ENCODE measurements at places on chromosomes 2 and 18. TPM values are rescaled to one million over a fixed set of nuclear protein-coding genes. Genes with fewer than 3 reads are reported as not detected.

- DNase-seq = no peak
Measured at GRCh38 chr2:143842836-143843235, 677.1 kb downstream of the ZEB2 start.

DNA sequence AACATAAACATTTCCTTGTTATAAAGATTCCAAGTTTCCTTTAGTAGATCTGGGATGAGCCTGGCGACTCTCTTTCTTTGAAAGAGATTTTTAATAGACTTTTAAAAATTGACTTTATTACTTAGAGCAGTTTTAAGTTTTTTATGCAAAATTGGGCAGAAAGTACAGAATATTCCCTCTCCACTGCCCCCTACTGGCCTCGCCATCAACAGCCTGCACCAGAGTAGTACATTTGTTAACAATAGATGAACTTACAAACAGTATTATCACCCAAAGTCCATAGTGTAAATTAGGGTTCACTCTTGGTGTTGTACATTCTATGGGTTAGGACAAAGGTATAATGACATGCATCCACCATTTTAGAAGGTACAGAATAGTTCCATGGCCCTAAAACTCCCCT, 3.9 kb downstream of the MAP3K19 start:
- DNase-seq = no peak

- no peak for DNase-seq
Measured at GRCh38 chr2:124161542-124161941, 136.5 kb downstream of the CNTNAP5 start.

- DNase-seq = no peak
Measured at GRCh38 chr2:227674485-227674884, 7.9 kb downstream of the SCYGR5 start.

GRCh38 chr2:148875387-148876051, 492 bp downstream of the KIF5C start:
- DNase-seq = peak; percentile 64

- DNase-seq = no peak
Measured at GRCh38 chr2:13015532-13016320, 299.0 kb downstream of the TRIB2 start.

DNA sequence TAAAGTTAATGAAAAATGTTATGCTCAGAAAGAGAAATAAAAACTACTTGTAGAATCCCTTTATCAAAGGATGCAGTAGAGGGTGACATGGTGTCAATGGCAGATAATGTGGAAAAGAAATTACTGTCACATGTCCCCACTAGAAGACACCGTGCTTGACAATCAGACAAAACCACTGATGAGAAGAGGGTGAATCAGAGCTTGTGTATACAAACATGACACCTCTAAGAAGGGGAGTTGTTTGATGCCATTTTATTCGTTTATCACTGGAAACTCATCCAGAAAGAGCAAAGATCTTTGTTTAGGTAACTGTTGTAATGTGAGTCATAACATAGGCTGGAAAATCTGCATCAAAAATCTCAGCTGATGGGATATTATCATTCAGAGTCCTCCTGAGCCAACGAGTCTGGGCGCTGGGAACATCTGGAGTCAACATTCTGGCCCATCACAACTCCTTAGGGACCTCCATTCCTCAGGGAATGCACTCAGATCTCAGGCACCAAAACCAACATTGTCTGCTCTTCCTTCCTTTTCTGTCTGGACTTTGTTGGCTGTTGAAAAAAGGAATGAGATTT, 49.5 kb upstream of the RAB12 start:
- DNase-seq = no peak

DNA sequence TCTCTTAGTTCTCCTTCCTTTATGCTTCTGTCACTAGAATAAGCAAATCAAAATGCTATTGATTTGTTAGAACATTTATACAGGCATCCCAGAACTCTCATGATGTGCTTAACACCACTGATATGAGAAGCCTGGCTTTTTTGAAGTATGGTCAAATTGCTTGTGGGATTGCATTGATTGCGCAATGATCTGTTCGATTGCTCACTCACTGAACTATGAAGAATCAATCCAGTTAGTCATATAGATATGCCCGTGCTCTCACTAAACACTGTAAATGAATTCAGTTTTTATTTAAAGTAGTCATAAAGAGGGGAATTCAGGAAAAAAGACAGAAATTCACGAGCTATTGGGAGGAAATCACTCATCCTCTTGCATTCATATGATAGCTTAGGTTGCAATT, 1237.8 kb downstream of the SUCLG1 start:
- DNase-seq = no peak

- DNase-seq = no peak
Measured at GRCh38 chr2:237693291-237693994, 66.1 kb downstream of the LRRFIP1 start.

The CYP27C1 gene
- 12.4 TPM for polyA plus RNA-seq

DNA sequence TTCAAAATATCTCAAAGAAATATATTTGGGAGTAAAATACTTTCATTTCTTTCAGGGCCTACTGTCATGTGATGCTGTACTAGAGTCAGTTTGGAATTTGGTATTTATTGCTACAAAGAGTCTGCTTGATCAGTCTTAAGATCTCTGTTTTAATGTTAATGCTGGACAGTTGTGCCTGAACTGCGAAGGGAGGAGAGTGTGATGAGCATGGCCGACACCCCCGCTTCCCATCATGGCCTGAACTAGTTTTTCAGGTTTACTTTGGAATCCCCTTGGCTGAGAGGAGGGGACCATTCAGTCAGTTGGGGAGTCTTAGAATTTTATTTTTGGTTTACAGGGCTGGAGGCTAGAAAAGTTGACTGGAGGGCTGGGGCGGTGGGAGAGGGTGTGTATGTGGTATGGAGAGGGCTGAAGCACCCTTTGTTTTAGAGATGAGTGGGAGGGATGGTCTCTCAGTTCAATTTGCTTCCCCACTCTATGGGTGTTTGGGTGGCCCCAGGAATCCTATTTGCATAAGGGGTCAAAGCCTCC, 20.9 kb upstream of the TEX44 start:
- no peak for DNase-seq

- peak; percentile 78 for DNase-seq
Measured at GRCh38 chr2:132584976-132585817, 84.8 kb downstream of the LYPD1 start.

The FLACC1 gene
- 5.0 TPM for polyA plus RNA-seq

The NEU4 gene
- 0.43 TPM for polyA plus RNA-seq

GRCh38 chr2:20431772-20432171, 15.1 kb upstream of the RHOB start:
- DNase-seq = no peak

DNA sequence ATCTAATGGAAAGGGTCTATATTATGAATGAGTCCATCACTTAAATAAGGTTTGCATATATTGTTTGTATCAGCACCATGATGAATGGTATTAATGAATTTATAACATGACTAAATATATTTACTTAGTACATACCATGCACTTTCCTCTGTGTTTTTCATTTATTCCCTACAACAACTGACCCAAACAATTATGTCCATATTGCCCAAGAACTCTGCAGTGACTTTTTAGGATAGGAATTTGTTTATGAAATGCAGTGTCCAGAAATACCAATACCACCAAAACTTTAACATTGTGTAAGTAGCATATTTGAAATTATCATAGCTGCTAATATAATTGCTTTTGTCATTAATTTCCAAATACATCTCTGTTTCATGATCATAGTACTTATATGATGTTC, 119.7 kb downstream of the WDR7 start:
- DNase-seq = no peak

- no peak for DNase-seq
Measured at GRCh38 chr18:22844190-22844589, 88.9 kb upstream of the RBBP8 start.

DNA sequence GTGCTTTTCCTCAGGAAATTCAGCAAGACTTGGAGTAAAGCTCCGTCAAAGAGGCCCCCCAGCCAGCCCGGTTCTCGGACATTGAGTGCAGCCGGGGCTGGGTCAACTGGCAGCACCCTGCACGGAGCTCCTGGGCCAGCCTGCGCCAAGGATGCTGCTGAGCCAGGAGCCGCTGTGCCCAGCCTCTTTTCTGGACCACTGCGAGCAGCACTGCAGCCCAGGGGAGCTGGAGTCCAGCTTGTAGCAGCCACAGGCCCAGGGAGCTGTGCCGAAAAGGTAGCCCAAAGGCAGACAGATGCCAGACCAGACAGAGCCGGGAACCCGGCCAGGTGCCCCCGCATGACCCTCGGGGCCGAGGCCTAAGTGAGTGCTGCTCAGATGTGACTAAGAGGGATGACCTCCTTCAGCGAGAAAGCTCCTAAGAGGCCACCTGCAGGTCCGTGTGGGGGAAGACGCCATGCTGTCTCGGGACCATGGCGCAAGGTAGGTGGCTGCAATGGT, 7.3 kb downstream of the CLHC1 start:
- no peak for DNase-seq

The SLC16A14 gene
- polyA plus RNA-seq = 13.0 TPM

DNA sequence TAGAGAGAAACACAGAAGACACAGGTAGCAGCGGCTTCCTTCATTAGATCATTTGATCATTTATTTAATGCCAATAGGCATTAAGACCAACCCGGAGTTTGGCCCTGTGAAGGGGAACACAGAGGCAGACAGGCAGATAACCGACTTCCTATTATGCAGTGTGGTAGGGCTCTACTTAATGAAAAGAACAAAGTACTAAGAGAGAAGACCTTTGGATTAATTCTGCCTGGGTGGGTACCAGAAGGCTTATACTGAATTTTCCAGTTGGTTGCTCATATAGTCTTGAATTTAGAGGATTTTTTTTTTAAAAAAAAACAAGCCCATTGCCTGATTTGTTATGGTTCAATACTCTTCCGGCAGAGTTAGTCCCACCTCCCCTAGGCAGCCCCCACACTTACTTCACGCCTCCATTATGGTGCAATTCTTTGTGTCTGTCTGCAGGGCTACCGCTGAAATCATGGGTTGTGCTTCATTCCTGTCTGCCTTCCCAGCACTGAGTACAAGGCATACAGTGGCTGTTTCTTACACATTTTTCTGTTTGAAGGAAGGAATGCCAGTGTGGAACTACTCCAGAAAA, 244.3 kb upstream of the APCDD1 start:
- DNase-seq = no peak

GRCh38 chr2:128317181-128317898, 1.3 kb downstream of the HS6ST1 start:
- no peak for DNase-seq

The MRPL33 gene
- polyA plus RNA-seq = 109 TPM

GRCh38 chr2:123359636-123360035, 665.5 kb upstream of the CNTNAP5 start:
- no peak for DNase-seq

DNA sequence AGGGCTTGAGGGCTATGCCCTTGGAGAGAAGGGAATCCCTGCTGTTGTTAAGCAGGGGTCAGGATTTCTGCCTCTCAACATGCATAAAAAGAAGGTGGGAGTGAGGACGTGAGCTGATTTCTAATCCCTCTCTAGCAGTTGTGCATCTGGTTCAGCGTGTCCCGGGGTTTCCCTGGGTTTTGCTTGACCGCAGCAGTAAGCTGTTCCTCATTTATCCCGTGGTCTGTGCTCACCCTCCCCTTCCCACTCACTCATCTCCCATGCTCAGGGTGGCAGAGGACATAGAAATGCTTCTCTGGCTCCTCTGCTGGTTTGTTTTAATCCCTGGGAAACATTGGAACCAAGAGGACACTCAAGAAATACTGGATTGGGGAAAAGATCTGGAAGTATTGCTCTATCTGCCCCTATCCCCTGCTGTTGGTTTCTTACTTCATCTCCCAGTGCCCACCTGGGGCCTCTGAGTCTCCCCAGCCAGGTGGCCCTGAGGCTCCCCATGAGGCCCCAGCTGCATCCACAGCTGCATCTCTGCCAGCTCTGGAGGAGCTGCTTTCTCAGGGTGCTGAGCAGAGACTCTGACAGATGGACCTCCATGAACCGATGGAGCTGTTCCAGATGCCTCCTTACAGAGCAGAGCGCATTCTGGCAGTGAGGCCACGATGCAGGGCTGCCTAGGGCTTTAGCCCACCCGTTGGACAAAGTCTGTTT, 36.1 kb downstream of the TET3 start:
- no peak for DNase-seq

The FABP1 gene
- 1.4 TPM for polyA plus RNA-seq

DNA sequence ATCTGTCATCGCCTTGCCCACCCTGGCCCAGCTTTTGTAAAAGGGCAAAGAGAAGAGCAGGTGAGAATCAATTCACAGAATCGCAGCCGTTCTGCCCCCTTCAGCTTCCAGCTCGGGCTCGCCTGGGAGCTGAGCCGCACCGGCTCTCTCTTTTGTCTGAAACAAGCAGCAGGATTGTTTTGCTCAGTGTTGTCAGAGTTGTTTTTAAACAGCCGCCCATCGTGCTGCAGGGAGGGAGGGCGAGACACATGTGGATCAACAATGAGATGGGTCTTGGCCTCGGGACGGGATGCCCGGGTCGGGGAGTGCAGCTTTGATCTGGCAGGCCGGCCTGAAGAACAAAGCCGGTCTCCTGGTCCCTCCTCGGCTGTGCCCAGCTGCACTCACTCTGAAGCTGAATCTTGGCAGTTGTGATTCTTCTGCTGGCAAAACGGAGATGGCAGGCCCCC, 39.7 kb upstream of the HDAC4 start:
- DNase-seq = peak; percentile 52

The CCDC121 gene
- 13.2 TPM for polyA plus RNA-seq

GRCh38 chr2:37189452-37190153, 1.1 kb upstream of the SULT6B1 start:
- no peak for DNase-seq

The SPHKAP gene
- polyA plus RNA-seq = 0.92 TPM

GRCh38 chr2:209872675-209873074, 101.0 kb downstream of the UNC80 start:
- DNase-seq = no peak

DNA sequence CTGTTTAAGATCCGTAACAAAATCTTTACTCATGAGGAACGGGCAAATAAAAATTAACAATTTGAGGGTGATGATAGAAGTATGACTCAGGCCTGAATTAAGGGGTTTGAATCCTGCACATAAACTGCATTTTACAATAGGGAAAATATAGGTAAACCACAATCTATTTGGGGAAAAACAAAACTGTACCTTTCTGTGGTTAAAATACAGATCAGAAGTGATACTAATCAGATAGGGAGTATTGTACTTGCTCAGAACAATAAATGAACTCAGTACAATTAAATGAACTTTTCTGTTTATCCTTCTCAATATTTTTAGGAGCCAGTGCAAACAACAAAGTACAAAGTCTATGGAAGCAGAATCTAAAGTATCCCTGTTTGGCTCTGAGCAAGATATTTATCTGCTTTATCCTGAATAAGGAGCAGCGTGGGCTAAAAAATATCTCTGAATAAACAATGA, 287.3 kb downstream of the ZNF385B start:
- no peak for DNase-seq

- DNase-seq = no peak
Measured at GRCh38 chr18:24456549-24456948, 3.9 kb upstream of the HRH4 start.

The SLC8A1 gene
- 6.3 TPM for polyA plus RNA-seq

The LYPD6B gene
- 23.1 TPM for polyA plus RNA-seq

The TUBA3E gene
- polyA plus RNA-seq = not detected

DNA sequence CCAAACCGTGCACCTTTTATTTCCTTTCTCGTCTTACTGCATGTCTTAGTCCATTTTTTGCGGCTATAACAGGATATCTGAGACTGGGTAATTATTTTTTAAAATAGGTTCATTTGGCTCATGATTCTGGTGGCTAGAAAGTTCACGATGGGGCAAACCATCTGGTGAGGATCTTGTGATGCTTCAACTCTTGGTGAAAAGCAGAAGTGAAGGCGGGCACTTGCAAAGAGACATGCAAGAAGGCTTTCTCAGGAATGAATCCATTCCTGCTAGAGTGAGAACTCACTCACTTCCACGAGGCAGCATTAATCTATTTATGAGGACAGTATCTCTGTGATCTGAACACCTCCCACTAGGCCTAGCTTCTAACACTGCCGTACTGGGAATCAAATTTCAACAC, 327.1 kb upstream of the RBMS1 start:
- DNase-seq = no peak

The MIB1 gene
- polyA plus RNA-seq = 56.7 TPM

- no peak for DNase-seq
Measured at GRCh38 chr2:185215497-185215896, 523.1 kb upstream of the FSIP2 start.

Measured in left lung (tissue), 14 donors.